Dorsolateral prefrontal cortex (tissue), 122 donors: ENCODE measurements at places on chromosomes 2 and 18.

GRCh38 chr2:146615778-146616177 is 1229.1 kb upstream of the ACVR2A start:
- no peak for DNase-seq

GRCh38 chr18:62249478-62250097 is 62.5 kb downstream of the RELCH start:
- DNase-seq, result no peak

DNA sequence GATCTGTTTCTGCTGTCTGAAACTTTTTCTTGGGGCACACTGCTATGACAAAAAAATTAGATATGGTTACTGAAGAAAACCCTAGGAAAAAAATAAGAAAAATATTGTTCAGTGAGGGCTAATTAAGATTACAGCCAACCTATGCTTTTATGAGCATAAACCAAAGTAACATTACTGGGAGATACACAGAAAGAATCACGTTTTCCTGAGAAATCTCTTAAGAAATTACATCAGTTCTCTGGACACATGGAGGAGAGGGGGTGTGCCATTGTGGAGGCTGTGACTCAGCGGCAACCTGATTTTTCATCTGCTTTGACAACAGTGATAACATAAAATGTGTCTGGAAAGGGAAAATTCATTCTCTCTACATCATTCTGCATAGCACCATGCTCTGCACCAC is 13.4 kb upstream of the NMI start:
- no peak for DNase-seq

- DNase-seq, result no peak
Observed at GRCh38 chr18:7958897-7959146, 391.7 kb downstream of the PTPRM start.

DNA sequence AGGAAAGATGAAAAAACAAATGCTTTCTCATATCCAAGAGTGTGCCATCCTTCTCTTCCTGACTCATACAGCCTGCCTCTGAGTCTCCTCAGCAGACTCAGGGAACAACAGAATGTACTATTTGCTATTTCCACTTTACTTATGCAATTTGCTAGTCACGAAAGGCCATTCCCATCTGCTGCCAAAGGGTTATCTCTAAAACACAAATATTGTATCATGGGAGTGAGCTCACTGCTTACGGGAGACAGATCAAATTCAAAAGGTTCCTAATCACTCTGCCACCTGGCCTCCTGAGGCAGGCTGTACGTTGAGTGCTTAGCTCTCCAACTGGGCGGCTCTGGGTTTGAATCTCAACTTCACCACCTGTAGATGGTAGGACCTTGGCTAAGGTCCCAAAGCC is 92.0 kb downstream of the GAREM1 start:
- DNase-seq, result no peak

DNA sequence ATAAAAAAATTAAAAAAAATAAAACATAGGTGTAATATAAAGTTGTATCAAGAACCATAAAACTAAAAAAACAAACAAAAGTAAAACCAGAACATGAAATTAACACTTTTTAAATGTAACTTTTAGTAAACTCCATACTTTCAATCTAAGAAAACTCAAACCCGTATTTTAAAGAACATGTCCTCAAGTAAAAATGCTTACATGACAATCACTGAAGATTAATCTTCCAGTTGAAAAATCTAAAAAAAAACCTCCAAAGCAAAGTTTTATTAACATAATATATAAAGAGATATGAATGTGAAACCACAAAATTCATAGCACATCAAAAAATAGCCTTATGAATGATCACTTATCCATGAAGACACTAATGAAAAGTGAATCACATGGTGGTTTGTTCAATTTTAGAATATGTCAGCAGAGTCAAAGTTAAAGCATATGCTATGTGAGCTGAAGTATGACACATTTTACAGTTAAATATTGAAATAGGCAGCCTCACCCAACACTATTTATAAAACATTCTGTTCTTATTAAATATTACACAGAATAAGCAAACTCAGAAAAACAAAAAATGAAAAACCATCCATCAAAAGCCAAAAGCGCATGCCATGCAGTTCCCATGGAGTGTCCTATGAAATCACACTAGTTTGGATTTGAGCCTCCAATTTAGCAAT is 23.1 kb upstream of the CHAC2 start:
- no peak for DNase-seq

DNA sequence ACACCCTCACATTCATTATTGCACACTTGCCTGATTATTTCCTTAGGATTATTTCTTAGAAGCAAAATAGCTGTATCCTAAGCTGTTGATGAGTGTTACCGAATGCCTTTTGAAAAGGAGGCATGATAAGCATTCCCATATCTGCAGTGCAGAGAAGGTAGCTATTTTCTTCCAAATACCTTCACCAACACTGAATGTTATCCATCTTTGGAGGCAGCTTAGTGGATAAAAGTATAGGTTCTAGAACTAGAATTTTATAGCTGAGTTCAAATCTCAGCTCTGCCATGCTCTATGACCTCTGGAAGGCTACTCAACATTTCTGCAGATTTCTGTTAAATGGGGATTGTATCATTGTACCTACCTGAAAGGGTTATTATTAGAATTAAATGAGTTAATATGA is 185.0 kb upstream of the CCDC150 start:
- DNase-seq, result no peak

GRCh38 chr2:59301466-59302402 is 1060.6 kb upstream of the FANCL start:
- DNase-seq, result no peak

- DNase-seq, result no peak
Observed at GRCh38 chr2:213422211-213422610, 137.9 kb downstream of the SPAG16 start.

- DNase-seq, result no peak
Observed at GRCh38 chr18:24277516-24278195, 120.0 kb downstream of the OSBPL1A start.
